Astrocyte of the cerebellum (primary cell): ENCODE measurements at places on chromosomes 12 and 14.

DNA sequence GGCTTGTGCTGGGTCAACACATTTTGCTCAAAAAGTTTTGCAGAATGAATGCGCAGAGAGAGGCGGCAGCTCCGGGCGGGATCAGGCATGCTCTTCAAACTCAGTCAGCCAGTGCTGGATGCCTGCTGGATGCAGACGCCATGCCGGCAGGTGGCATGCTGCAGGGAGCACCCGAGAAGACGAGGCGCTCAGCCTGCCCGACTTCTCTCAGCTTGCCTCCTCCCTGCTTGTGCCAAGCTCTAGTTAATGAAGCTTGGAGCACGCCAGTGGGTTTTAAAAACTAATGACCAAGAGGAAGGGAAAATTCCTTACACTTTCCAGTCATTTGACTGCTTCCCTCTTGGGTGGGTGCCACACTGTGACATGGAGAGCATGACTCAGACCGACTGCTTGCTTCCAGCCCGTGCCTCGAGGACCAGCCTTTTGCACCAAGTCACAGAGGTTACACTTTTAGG, 39.8 kb downstream of the SLC24A4 start:
- no peak for DNase-seq

DNA sequence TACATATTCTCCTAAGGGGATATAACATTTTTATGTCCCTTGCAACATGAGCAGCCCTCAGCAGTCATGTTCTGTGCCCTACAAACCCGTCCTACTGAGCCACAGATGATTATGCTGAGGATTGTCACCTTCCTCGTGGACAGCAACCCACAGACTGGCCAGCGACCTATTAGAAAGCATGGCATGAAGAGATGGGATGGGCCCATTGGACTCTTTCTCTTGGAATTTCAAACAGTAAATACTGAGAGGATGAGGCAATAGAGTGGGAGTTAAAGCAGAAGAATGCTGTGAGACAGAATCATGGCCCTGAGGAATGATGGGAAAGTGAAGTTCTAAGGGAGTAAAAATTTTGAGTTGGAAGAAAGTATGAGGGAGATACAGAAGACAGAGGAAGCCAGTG, 149.9 kb upstream of the BTG1 start:
- DNase-seq, result no peak

- DNase-seq, result no peak
Observed at GRCh38 chr14:99630202-99630601, 14.7 kb upstream of the HHIPL1 start.

- DNase-seq, result no peak
Observed at GRCh38 chr12:13437541-13437940, 241.0 kb downstream of the EMP1 start.

DNA sequence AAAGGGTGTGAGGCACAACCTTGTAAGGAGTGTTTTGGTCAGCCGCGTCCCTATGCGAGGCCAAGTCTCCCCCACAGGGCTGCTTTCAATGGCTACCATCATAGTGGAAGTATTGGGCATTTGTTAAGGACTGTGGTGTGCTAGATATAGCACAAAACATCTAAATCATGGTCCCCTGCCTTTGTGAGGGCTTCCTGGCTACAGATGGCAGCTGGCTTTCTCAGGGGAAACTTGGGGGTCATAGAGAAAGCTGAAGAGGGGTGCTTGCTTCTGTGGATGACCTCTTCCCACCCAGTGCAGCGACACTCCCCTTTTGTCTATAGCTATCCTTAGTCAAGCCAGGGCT, 315.8 kb downstream of the ZFP36L1 start:
- no peak for DNase-seq

DNA sequence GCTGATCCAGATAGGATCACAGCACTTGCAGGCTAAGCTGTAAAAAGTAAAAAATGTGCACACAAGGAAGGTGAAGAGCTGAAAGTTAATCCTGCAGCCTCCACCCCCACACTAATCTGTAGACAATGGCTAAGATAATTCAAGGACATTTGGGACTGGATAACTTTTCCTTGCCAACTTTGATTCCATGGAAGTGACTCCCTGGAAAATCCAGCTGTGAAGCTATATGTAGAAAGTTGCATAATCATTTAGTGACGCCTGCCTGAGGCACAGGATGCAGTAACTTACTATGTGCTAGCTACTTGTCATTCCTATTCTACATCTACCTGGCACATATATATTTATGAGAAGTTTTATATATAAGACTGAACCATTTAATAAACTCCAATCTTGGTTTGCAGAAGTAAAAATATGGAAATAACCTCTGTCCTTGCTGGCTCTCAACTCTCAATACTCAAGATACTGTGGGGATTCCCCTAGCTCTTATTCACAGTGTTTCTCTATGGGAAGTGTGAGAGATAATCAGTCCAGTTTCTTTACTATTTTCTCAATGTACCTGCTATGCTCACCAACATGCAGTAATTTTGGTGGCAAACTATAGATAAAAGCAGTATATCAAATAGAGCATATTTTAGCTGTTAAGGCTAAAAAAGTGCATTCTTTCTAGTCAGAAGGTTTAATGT, 14.8 kb downstream of the LDHB start:
- DNase-seq, result no peak

- no peak for DNase-seq
Observed at GRCh38 chr14:105440992-105441391, 21.4 kb downstream of the MTA1 start.

DNA sequence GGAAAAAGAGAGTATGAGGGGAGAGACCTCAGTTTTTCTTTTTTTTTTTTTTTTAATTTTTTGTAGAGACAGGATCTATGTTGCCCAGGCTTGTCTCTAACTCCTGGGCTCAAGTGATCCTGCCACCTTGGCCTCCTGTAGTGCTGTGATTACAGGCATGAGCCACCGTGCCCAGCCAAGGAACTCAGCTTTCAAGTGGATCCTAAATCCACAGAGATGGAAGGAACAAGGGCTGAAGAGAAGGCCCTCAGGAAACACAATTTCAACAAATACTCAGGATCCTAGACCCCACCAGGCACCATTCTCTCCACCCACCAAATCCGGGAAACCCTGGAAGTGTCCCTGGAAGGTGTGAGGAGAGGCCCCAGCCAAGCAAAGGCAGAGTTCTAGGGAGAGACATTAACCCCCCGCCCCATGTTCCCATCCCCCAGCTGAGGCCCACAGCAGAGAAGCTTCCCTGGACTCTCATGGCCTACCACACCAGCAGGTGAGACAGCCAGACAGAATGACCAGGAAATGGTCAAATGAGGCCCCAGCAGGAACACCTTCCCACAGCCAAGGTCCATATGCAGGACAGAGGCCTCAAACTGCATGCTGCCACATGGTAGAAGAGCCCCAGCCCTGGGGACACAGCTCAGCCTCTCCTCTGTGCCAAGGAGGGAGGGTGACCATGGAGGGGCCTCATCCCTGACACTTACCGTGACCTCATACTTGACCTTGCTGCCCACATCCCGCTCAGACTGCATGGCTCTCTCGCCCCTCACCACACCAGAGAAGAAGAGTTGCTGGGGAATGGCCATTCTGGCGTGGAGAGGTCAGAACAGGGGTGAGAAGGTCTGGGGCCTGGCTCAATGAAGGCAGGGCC, 14.1 kb downstream of the ITGA7 start:
- no peak for DNase-seq

DNA sequence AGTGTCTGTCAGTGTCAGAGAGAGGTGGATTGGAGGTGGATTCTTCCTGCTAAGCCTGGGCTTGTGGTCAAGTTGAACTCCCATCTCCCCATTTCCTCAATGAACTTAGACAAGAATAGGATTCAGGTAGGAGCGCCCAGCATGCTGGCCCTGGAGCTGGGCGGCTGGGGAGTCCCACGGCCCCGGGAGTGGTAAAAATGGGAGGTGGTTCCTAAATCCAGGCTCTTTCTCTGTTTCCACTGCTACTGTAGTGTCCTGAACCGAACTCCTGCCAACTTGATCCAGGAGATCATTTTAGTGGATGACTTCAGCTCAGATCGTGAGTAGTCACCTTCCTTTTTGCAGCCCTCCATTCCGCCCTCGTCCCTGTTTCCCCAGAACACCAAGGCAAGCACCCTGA, 65.1 kb downstream of the GALNT16 start:
- no peak for DNase-seq

DNA sequence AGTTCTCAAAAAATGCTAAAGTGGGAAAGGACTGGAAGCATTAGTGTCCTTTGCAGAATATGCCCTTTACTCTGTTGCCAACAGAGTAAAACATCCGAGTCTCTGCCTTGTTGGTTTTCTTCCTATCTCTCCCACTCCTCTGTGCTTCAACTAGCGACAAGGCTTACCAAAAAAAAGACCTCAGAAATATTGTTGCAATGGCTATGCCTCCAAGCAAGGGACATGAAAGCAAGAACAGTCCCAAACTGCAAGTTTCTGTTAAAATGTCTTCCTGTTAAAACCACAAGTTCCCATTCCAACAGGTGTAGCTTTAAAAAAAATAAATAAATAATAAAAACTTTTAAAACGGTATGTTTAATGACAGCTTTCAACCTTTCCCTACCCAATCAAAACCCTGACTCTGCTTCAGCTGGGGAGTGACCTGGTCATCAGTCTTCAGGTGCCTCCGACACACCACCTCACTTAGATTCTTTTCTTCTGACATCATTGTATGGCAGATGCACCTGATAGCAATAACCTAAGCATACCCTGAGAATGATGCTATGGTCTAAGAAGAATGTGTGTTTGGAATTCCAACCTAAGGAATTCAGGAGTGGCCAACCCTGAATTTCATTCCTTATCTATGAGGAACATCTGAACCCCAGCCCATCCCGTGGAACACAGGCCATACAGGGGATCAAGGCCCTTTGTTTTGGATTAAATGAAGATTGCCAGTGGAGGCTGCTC, 81.0 kb downstream of the RPS29 start:
- DNase-seq, result no peak

- DNase-seq, result no peak
Observed at GRCh38 chr12:9406564-9407424, 198.6 kb upstream of the PZP start.

DNA sequence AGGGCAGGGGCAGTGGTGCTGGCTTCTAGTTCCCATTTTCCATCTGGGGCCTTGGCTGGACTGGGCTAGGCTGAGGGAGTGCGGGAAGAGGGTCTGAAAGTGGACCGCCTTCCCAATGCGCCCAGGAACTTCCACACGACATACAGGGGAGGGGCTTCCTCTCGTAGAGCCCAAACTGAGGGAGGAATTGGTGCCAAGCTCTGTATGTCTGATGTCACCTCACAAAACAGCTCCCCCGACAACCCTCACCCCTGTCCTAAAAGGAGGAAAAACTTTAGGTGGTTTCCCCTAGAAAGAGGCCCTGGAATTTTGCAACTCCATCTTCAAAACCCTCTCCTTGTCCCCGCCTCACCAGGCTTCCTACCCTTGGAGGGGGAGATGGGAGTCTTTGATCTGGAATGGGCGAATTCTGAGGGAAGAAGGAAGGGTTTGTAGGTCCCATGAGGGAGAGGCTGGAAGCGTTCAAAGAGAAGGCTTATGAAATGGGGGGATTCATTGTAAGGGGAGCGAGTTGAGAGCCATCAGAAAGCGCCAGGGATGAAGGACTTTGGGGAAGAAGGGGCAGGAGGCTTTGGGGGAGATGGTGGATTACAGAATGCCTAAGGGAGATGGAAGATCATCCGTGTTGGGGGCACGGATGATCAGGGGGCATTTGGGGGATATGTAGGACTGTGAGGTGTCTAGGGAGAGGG, 844 bp downstream of the GLTP start:
- DNase-seq, result no peak

DNA sequence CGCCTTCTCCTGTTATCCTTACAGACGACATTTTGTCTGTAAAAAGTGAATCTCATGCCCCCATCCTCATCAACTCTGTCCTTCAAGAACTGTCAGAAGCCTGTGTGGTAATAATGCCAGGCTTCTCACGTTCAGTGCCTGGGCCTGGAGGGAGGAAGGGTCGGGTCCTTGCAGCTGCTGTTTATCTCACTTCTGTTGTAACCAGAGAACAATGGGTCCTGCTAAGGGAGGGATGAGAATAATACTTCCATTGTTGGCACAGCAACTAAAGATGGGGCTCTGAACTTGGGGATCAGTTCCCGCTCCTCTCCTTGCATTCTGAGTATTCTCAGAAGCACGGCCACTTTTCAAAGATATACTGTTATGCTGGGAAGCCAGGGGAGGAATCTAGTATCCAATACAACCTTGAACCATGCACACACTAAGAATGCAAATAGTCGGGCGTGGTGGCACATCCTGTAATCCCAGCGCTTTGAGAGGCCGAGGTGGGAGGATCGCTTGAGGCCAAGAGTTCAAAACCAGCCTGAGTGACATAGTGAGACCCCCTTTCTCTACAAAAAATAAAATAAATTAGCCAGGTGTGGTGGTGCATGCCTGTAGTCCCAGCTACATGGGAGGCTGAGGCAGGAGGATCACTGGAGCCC, 38.8 kb upstream of the NINJ2 start:
- no peak for DNase-seq

DNA sequence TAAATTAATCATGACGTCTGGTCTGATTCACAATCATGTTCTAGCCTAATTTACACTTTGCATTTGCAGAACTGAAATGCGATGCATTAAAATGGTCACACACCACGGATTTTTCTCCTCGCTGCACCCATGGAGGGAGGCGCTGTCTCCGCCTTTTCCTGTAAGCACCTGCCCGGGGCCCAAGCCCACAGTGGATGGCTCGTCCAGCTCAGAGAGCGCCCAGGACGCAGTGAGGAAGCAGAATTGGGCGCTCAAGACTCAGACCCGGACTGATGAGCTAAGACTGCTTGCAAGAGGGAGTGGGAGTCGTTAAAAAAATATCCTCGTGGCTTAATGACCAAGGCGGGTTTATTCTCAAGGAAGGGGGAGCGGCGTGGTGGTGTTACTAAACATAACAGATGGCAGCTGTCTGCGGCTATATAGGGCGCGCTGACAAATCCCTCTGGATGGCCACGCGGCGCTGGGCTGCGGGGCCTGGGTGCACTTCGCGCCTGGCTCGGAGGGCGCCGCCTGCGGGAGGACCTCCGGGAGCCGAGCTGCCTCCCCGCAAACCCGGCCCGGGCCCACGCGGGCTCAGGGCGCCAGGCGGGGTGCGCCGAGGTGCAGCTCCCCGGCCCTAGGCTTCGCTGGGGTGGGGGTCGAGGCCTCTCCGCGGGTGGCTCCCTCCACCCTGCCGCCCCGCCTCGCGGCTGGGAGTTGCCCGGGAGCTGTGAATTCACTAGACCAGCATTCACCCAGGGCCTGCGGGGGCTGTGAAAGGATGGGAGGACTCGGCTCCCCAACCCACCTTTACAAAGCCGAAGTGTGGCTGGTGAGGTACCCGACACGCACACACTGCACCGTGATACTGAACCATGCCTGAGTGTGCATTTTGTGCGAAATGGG, 78.7 kb downstream of the PPM1A start:
- no peak for DNase-seq

GRCh38 chr14:84209031-84209430, 1320.9 kb upstream of the FLRT2 start:
- no peak for DNase-seq

DNA sequence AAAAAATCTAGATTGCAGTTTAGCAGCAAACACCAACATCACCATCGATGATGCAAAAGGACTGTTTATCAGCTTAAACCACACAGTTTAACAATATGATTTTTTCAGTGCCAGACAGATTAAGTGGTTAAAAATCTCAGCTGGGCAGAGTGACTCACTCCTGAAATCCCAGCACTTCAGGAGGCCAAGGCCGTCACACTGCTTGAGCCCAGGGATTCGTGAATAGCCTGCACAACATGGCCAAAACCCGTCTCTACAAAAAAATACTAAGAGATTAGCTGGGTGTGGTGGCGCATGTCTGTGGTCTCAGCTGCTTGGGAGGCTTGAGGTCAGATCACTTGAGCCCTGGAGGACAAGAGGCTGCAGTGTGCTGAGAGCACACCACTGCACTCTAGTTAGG, 8.9 kb downstream of the RSRC2 start:
- peak; percentile 96 for DNase-seq

GRCh38 chr12:106311139-106311538, 8.6 kb downstream of the TCP11L2 start:
- DNase-seq, result no peak

GRCh38 chr14:51336734-51337133, 96.7 kb downstream of the TMX1 start:
- no peak for DNase-seq
